Activated CD4-positive, alpha-beta T cell treated with anti-CD3 and anti-CD28 coated beads, Interleukin-2, amount 50 U/mL, for 24 hours (primary cell): ENCODE measurements at places on chromosomes 7 and 10.
A peak's percentile ranks its signal among the peaks of the same experiment; 100 is the strongest.

DNA sequence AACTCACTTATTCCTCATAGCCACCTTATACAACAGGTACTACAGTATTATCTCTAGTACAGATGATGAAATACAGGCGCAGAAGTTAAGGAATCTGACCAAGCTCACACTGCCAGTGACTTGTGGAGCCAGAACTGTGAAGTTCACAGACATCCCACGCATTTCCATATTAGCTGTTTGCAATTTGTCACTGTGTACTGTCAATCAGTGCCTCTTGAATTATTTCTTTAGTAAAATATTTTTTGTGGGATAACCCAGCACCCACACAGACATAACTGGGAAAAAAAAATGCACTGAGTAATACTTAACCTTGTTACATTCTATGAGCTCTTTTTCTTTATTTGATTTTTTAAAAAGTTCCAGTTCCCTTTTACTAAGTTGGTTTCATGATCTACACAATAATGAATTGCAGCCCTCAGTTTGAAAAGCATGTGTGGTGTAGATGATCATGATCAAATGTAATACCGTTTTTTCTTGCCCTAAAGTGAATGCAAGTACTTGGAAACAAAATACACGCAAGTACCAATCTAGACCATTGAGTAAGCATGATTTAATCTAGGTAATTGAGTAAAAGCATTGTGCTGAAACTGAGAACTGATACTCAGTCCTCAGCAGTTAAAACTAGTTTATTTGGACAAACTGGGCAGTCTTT is 14.1 kb downstream of the CUL1 start:
- DNase-seq: no peak

DNA sequence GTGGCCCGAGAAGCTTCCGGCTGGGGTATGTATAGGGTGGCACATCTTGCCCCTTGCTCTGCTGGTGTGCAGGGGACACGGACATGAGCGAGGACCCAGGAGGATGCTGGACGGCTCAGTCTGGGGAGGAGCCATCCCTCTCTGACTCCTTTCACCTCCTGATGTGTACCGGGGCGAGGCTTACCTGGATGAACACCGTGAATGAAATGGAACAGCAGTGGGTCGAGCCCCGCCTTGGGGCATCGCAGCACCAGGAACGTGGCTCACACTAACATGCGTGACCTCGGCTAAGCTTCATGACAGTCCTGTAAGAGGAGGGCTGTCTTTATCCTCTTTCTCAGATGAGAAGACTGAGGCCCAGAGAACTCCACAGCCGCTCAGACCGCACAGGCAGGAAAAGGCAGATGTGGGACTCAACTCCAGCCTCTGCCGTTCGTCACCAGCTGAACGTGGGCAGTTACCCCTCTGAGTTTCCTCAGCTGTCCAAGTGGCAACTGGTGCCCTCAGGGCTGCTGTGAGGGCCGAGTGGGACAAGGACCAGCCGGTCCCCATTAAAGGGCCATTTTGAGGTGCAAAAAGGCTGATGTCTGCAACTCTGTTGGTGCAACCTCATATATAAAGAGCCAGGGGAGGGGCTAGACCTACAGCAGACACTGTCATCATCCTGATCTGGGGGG is 54.5 kb downstream of the INSIG1 start:
- no peak for DNase-seq

DNA sequence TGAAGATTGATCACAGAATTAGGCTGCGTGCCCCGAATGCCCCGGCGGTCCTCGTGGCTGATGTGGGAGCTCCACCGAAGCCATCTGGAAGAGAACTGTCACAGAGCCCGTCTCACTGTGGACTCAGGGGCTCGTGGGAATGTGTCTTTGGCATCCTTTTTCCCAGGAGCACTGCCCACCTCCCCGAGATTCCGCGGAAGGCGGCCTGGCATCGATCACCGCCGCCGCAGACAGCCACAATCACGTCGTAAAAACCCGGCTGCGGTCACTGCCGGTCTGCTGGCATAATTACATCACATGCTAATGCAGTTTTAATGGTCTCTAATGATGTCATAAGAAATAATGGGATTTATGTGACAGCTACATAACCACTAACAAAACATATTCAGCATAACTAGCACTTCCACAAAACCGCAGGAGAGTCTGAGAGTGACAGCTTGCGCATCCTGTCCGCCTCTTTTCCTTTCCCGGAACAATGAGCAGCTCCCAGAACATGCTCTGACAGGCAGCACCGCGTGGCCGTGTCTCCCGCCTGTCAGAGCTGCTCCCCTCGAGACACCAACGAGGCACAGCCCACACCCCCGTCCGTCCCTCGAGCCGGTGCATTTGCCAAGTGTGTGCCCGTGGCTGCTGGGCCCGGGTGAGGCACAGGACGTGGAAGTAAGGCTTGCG is 490.0 kb downstream of the PTPRN2 start:
- DNase-seq: no peak

DNA sequence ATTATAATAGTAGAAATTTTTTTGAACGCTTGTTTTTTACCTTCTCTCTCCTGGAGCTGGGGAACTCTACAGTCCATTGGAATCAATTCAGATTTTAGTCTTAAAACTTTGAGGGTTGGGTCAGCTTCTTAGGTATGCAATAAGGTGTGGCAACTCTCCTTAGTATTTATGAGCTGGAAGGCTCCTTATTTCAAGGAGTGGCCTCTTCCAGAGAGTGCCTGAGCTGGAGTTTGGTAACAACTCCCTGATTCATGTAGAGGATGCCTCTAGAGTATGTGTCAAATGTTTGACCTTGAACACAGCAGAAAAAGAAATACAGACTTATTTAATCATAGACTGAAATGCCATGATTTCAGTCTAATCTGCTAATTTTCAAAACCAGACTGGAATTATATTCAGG is 11.1 kb downstream of the CDK14 start:
- no peak for DNase-seq

DNA sequence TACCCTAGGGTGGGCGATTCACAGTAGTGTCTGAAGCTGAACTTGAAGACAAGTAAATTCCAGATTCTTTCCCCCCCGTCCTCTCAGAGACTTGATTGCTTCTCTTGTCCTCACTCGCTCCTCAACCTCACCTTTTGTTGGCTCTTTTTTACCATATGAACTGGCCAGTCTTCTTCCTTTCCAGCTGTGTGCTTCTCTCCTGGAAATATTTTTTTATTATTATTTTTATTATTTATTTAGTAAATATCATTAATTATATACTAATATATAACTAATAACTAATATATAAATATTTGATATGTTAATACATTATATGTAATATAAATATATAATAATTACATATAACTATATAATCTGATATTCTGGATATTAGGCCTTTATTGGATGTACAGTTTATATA is 484.3 kb downstream of the GALNT17 start:
- DNase-seq: no peak

DNA sequence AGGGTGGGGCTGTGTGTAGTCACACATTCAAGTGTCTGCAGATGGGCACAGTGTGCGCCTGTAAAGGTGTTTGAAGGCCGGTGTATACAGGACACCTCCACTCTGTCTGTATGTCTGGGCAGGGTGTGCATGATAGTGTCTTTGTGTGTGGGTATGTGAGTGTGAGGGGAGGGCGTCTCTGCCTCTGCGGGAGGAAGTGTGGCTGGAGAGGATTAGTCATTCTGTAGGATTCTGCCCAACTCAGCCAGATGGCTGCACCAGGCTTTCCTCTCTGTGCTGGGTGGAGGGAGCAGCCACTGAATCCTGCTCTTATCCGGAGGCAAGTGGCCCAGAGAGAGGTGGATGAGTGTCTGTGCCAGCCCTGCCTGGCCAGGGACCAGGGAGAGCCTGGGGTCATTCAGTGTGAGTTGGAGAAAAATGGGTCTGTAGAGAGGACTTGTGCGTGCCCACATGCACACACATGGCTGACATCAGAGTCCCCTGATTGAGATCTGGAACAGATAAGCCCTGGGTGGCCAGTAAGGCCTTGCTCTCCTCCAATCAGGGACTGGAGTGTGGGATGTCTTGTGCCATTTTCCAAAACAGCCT is 1.7 kb downstream of the SFXN3 start:
- DNase-seq: peak; percentile 49
